Stimulated activated CD8-positive, alpha-beta memory T cell treated with anti-CD3 and anti-CD28 coated beads, Interleukin-4, amount 100 ng/mL, for 1 hour (primary cell): ENCODE measurements at places on chromosomes 16 and 17.

DNA sequence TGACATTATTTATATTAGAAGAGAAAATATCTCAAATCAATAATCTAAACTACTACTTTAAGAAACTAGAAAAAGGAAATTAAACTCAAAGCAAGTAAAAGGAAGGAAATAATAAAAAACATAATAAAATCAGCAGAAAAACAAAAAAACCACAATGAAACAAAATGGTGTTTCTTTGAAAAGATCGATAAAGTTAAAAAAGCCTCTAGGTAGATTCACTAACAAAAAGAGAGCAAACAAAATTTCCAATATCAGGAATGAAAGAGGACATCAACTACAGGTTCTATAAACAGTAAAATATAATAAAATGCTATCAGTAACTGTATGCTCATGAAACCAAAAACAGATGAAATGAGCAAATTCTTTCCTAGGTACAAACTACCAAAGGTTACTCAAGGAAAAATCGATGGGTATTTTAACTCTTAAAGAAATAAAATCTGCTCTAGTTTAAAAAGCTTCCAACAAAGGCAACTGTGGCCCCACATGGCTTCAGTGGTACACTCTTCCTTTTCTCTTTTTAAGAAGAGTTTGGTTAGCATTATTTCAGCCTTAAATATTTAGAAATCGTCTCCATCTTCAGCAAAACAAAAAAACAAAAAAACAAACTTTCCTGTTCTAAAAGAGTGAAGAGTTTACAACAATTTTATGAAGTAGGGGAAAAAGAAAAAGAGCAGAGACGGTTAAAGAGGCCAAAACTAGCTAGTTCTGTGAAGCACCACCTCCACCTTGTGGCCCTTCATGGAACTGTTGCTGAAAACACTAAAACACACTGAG is 102.2 kb downstream of the TRIM37 start:
- DNase-seq, result peak; percentile 42

DNA sequence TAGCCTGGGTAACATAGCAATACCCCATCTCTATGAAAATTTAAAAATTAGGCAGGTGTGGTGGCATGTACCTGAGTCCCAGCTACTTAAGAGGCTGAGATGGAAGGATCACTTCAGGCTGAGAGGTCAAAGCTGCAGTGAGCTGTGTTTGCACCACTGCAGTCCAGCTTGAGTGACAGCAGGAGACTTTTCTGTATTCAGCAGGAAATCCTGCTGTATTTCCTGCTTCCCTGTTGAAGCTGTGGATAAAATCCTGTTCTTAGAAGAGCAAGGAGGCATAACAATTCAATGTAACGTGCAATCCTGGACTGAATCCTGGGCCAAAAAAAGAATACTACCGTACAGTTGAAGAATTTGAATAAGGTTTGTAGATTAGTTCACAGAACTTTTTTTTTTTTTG is 62.2 kb downstream of the FBXL20 start:
- DNase-seq, result no peak

- no peak for DNase-seq
Measured at GRCh38 chr16:81568749-81569087, 124.1 kb downstream of the CMIP start.

- DNase-seq, result no peak
Measured at GRCh38 chr16:11781773-11782172, 15.3 kb downstream of the ZC3H7A start.

- no peak for DNase-seq
Measured at GRCh38 chr17:57294101-57294500, 37.8 kb downstream of the MSI2 start.

GRCh38 chr16:2486645-2487516 is 12.0 kb downstream of the TBC1D24 start:
- peak; percentile 53 for DNase-seq

GRCh38 chr16:2205967-2206313 is 686 bp downstream of the MLST8 start:
- no peak for DNase-seq

DNA sequence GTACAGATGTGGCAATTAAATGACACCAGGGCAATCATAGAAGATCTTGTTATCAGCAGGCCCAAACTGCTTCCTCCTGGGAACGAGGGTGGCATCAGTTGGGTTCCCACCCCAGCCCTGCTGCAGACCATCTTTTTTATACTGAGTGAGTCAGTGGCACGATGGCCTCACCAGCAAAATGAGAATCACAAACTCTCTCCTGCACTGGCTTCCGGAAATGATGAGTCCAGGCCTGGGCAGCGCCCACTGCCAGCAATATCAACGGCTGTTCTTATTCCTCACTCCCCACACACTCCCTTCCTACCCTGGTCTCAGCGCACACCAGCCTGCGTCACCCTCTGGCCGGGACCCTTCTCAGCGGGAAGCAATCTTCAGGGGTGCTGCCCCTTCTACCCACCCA is 340.3 kb downstream of the FOXL1 start:
- DNase-seq, result no peak

- DNase-seq, result no peak
Measured at GRCh38 chr16:85149776-85150175, 37.5 kb upstream of the CIBAR2 start.

- no peak for DNase-seq
Measured at GRCh38 chr16:2035431-2036199, 8.9 kb downstream of the NHERF2 start.

GRCh38 chr16:86427433-86427851 is 82.9 kb upstream of the FOXF1 start:
- no peak for DNase-seq

DNA sequence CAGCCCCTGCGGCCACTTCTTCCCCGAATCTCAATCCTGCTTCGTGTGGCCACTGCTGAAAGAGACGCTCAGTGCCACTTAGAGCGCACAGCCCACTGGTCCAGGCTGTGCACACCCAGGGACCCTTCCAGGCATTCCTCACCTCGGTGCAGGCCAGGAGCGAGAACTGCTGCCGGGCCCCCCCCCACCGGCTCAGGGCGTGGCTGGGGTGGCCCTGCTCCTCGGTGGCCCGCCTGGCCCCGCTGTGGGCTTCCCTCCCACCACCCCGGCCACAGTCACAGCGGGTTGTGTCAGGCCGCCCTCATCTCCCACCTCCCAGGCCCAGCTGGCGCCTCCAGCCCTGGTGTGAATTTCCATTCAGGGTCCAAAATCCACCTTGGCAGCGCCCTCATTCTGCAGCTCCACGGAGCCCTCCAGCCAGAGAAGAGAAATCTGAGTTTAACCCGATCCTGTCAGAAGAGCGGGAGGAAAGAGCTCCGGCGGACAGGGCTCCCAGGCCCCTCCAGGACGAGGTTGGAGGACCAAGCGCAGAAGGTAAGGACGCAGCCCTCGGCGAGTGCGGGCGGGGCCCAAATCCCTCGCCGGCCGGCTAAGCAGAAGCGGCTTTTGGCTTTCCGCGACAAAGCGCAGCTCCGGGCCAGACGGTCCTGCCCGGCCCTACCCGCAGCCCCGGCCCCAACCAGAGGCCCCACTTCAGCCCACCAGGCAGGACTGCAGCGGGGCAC is 12.0 kb downstream of the TBC1D16 start:
- DNase-seq, result no peak

DNA sequence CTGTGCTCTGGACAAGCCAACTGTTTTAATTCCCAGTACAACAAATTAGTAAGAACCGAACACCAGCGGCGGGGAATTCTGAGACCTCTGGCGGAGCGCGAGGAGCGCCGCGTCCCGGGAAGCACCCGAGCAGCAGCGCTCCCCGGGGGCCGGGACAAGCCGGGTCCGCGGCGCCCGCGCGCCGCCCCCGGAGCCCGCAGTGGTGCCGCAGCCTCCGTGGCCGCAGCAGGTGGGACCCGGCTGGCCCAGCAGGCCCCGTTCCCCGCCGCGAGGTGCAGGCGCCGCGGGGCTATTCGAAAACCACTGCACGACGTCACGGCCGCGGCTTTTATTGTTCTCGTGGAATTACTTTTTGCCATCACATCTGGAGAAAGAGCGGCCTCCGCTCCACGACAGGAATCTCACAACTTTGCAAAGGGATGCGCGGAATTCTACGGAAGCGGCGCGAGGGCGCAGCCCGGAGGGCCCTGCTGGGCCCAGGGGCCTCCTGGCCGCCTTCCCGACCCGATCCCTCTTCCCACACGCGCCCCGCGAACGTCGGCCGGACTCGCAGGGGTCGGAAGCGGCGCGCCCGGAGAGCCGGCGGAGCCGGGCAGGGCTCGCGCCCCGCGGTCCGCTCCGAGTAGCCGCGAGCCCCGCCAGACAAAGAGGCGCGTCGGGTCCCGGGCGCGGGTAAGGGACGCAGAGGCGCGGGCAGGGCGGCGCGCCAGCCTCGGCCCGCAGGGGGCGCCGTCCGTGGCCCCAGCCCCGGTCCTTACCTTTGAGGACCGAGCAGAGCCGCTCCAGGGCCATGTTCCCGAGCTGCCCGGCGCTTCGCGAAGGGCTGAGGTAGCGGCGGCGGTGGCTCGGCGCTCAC is 696 bp downstream of the NETO2 start:
- no peak for DNase-seq

- no peak for DNase-seq
Measured at GRCh38 chr16:21717608-21718007, 53.8 kb downstream of the OTOA start.

DNA sequence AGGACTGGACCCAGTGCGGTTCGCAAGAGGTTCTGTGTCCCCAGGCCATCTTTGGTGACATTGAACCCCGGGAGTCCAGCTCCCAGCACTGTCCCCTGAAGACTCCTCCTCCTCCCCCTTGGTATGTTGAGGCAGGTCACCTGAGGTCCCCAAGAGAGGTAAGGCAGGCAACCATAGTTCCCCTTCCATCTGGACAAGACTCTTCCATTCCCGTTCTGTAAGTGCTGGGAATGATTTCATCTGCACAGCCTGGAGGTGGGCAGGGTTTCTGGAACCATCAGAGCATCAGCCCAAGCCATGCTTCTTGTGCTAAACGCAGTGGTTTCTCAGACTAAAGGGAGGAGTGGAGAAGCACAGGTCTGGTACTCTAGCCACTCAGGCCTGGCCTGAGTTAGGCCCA is 24.9 kb downstream of the COPZ2 start:
- no peak for DNase-seq

GRCh38 chr16:88039591-88039990 is 88.4 kb downstream of the BANP start:
- DNase-seq, result no peak

DNA sequence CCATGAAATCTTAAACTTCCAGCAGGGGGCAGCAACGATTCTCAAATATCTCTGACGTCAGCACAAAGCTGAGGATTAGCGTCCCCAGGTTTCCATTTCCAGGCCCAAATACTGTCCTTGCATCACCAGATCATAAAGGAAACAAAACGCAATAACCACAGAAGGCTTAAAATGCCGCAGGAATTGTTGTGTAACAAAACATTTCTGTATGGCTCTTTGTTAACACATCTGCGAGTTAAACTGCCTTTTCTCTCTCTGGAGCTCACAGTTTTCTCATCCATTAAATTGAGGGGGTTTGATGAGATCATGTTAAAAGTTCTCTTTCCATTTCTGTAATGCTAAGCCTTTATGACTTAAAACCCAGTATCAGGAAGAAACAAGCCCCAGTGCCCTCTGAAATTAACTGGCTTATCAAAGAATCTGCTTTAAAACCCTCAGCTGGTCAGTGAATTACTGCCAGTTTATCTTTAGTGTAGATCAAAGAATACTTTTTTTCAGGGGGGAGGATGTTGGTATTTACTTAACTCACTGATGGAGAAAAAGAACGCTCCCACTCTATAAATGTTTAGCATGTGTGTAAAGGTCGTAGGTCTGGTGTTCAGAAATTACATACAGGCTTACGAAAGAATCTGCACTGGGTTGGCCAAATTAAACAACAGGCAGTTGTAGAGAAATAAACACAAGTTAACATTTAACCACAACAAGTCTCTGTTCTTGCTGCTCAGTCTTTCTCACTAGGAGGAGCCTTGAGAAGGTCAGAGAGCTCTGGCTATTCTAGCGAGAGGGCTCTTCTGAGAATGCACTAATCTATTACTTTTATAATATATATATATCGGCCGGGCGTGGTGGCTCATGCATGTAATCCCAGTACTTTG is 10.6 kb upstream of the TERF2 start:
- DNase-seq, result peak; percentile 50

DNA sequence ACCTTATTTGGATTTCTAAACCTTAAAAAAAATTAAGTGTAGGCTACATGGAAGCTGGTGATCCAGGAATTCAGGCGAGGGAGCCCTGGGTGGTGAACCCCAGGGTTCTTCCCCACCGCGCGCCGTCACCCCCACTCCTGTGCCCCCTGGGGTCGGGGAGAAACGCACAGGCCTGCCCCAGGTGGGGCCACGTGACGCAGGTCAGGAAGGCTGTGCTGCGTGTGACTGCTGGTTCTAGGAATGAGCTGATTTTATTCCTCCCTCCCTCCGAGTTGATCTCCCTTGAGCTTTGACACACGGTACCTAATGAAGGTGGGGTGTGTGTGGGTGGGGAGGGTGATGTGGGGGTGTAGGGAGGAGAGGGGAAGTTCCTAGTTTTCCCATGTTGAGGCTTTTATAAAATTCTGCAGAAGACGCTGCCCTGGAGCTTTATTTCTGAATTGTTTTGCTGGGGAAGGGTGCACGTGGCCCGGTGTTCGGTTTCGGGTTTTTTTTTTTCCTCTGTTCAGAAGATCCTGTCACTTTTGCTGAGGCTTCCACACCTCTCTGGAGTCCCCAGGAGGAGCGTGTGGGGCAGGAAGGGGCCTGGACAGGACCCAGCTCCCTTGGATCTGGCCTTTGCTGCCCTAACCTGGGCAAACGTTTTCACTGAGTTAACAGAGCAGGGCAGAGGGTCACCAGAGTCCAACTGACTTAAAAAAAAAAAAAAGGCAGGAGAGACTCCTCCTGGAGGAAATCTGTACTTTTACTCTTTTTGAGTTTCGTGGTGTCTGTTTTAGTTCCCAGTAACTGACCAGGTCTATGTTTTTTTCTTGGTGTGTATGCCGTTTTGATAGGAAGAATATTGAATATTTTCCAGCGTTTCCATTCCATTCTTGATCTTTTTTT is 55.8 kb upstream of the GSE1 start:
- peak; percentile 22 for DNase-seq

GRCh38 chr17:59365383-59365981 is 34.0 kb downstream of the YPEL2 start:
- no peak for DNase-seq

DNA sequence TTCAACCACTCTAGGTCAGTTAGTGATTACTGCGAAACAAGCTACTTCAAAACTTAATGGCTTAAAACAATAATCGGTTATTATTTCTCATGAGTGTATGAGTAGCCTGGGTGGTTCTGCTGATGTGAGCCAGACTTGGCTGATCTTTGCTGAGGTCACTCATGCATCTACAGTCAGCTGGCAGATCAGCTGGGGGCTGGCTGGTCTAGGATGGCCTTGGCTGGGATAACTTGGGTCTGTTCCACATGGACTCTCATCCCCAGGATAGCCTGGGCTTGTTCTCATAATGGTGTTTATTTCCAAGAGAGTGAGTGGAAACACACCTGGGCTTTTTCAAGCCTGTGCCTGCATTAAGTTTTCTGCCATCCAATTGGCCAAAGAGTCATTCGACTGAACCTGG is 13.0 kb downstream of the CCDC182 start:
- DNase-seq, result no peak

- peak; percentile 60 for DNase-seq
Measured at GRCh38 chr17:7136266-7136877, 21.8 kb upstream of the ASGR2 start.

GRCh38 chr16:31876951-31877828 is 3.6 kb downstream of the ZNF267 start:
- no peak for DNase-seq
